ENCODE measurements at places on chromosomes 11 and 22.

- DNase-seq, result no peak
Observed at GRCh38 chr22:47129902-47130635, 367.6 kb downstream of the TBC1D22A start.

GRCh38 chr11:27700351-27701301, at the start of gene BDNF:
Gene BDNF, minus strand, starts transcription at chr11:27700455. Its CDS starts 41,891 bp downstream, at chr11:27658564.
- peak; percentile 81 for DNase-seq

DNA sequence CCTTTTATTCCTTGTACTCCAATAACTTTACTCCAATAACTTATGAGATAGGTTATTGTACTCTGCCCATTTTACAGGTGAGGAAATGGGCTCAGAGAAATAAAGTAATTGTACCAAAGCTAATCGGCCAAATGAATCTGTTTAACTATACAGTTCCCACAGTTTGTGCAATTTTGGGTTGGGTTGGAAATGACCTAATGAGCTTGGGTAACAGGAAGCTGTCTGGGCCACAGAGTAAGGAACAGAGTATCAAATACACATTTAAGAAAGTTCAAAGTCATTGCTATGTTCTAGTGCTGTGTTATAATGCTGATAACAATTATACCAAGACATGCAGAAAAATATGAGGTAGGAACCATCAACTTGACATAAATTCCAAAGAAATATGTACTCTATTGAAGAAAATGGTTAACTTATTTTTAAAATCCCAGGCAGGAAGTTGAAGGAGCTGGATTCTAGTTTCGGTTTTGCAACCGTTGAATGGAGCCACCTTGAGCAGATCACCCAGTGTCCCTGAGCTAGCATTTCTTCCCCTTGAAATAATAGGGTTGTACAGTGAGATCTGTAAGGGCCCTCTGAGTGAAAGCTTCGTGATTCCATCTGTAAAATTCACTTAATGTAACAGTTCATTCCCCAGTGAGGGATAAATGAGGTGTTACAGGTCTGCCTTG, 360.9 kb upstream of the NARS2 start:
- no peak for DNase-seq

DNA sequence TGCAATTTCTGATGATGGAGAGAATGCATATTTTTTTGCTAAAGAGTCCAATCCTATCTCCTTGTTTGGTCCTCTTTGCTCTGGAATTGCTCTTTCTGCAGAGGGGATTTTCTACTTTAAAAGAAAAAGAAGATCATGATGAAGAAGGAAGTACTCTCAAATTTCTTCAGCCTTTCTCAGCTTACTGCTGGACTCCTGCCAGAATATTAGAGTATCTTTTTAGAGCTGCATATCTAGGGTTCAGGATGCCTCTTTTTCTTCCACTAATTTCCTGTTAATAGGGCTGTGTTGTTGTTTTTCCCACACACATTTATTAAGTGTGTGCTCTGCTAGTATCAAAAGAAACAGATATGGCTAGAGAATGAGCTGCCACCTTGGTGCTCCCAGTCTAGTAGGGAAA, 18.2 kb downstream of the UBASH3B start:
- DNase-seq, result no peak

DNA sequence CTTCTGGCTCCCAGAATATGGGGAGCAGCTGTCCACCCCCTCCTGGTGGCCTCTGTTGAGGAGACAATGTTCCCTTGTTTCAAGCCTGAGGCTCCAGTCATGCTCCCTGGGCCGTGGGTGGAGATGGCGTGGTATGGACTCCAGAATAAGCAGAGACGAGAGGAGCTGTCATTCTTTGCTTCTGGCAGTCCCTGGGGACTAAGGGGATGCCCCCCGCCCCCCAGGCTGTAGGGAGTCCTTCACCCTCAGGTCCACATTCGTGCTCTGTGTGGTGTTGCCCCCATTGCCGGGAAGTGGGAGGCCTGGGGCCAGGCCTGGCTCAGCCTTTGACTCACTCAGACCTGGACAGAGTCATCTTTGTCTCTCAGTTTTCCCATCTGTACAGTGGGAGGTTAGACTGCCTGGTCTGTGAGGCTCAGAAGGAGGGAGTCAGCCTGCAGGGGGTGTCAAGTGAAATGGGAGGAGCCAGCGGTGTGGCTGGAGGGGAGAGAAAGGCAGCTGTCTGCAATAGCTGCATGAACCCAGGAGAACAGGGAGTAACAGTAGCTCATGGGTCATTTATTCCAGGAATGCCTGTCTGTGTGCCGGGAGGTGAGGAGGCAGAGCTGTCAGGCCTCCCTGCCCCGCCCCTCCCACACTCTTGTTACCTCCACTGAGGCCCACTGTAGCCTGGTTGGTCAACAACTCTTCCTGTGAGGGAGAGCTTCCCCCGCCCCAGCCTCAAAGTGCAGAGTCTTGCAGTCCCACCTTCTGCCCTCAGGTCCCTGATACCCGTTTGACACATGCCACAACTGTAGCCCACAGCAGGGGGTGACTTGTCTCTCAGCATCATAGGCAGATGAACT, 6.3 kb downstream of the ARHGEF17 start:
- no peak for DNase-seq

DNA sequence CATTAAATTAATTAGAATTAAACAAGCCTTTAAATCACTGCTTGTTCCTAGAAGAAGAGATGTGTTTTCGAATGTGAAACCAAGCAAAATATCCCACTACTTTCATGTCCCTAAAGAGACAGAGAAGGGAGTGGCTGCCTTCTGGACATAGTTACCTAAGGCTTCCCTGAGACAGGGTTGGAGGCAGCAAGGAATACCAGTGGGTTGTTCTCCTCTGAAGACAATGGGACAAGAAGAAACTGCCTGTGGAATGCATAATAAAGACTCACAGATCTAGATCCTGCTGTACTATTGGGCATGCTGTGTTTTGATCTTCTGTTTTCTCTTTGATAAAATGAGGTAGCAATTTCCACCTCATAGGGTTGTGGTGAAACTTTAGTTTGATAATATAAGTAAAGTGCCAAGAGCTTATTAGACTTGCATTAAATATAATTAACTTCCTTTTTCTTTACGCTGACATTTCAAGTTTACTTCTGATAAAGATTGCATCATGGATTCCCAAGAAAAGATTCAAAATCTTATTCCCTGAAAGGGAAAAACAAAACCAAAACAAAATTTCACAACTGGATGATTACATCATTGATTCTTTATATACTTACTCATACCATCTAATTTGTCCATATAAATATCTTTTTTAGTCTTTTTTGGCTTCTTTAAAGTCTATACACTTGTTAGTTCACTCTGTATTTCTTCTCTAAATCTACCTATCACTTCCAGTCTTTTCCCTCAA, 621.3 kb downstream of the ETS1 start:
- DNase-seq, result no peak

- DNase-seq, result no peak
Observed at GRCh38 chr22:38432264-38432663, 22.7 kb downstream of the KCNJ4 start.

DNA sequence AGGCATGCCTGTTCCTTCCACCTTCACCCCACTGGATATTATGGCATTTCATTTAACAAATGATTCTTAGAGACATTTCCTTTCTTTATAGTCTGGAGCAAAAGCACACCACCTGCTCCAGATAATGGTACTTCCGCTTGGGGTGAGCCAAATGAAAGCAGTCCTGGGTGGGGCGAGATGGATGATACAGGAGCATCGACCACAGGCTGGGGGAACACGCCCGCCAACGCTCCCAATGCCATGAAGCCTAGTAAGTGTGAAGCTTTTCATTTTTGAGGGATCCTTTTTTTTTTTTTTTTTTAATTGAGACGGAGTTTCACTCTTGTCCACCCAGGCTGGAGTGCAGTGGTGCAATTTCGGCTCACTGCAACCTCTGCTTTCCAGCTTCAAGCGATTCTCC, 76.3 kb upstream of the ADSL start:
- DNase-seq, result no peak

- no peak for DNase-seq
Observed at GRCh38 chr11:6455070-6455469, 14.3 kb upstream of the HPX start.

- peak; percentile 87 for DNase-seq
Observed at GRCh38 chr11:22829231-22830081, at the start of gene SVIP. Gene SVIP, minus strand, starts transcription at chr11:22829801. Its CDS starts 53 bp downstream, at chr11:22829748.

- no peak for DNase-seq
Observed at GRCh38 chr11:125446279-125446678, 49.8 kb downstream of the FEZ1 start.

DNA sequence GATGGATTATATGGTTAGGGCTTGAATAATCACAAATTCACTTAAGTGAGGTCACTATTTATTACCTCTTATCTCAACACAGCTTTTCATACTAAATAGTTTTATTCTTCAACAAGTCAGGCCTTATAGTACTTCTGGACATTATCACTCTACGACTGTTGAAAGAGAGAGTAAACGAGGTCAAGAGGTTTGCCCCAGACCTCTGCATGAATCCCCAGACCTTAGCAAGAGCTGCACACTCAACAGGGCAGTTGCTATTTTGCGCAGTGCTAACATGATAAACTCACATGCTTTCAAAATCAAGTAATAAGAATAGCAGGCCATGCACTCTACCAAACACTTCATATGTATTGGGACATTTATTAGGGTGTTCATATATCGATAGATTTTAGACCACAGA, 60.5 kb downstream of the DDI1 start:
- no peak for DNase-seq

DNA sequence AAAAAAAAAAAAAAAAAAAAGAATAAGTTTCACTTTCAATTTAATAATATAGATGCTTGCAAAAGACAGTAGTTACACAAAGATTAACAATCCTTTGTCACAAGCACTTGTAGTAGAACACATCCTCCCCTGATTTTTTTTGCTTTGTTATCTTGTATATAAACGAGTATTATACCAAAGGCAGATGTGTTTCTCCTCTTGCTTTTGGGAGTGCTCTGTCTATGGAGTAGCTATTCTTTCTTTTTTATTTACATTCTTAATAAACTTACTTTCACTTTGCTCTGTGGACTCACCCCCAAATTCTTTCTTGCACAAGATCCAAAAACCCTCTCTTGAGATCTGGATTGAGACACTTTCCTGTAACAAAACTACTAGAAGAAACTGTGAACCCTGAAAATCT, 3.4 kb upstream of the MRPL16 start:
- no peak for DNase-seq

DNA sequence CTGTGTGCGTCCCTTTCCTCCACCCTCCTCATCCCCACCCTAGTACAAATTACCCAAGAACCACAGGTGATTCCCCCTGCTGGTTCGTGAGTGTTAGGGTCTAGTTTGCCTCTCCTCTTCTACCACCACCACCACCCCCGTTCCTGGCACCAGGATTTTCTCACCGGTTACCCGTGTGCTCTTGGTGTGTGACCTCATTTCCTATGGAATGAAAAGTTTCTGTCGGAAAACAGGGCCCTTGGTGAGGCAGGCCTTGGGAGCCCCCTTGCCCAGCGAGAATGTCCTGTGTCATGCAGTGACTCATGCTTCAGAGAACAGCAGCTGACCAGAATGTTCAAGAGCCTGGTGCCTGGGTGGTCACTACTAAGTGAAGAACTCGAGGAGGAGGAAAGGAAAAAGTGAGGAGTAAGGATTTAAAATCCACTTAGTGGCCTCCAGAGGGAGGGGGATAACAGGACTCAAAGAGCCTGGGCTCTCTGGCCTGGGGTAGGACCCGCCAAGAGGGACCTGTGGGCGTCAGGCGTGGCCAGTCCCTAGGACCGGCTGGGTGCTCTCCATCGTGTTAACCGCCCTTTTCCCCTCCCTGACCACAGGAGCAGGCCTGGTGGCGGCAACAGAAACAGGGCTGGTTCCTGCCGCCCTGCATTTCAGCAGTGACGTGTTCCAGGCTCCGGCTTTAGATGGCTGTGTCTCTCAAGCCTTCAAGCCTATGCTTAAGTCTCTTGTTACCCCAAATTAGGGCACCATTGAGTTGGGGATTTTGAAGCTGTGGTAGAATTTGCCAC, 30.2 kb downstream of the C22orf31 start:
- no peak for DNase-seq

DNA sequence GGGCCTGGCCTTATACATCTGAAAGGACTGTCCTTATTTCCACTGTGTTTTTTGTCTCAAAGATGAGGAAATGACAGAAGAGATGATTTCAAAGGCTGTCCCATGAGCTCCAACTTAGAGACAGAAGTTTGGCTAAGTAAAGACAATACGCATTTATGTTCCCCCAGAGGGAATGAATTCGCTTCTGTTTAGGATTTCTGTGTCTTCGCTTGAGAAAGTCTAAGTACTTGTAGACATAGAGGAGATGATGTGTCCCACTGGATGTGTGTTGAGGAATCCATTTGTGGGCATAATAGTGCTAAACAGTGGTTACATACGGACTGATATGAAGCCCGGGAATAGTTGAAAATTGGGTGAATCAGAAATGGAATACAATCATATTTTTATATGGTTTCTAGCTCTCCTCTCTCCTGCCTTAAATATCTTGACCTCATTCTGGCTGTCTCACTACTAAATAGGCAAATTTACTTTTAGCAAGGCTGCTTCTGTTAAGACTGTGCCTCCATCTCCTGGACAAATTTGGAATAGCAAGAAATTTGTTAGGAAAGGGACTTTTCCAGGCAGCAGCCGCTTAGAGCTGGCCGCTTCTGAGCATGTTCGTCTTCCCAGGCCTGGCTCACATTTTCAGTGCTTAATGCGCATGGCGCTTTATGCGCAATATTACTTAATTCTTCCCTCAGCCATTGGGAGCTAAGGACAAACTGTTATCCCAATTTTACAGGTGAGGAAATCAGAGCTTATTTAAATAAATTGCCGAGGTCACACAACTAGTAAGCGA, 1.9 kb upstream of the PEX26 start:
- peak; percentile 84 for DNase-seq

DNA sequence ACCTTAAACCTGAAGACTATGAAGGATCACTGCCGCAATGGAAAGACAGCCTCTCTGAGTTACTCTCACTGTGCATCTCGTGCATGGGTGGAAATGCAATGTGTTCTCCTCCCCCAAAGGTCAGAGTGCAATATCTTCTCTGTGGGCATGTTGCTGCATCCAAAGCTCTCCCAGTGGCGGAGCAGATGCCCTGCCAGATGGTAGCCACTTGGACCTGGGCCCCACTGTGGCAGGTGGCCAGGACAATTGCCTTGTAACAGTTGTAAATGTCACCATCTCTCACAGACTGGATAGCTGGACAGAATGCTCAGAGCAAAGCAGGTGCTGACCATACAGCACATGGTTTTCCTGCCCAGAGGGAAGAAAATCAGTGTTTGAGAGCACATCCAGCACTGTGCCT, 542.0 kb downstream of the FAM181B start:
- peak; percentile 22 for DNase-seq

GRCh38 chr11:72411623-72412419, 22.5 kb downstream of the CLPB start:
- DNase-seq, result peak; percentile 60

DNA sequence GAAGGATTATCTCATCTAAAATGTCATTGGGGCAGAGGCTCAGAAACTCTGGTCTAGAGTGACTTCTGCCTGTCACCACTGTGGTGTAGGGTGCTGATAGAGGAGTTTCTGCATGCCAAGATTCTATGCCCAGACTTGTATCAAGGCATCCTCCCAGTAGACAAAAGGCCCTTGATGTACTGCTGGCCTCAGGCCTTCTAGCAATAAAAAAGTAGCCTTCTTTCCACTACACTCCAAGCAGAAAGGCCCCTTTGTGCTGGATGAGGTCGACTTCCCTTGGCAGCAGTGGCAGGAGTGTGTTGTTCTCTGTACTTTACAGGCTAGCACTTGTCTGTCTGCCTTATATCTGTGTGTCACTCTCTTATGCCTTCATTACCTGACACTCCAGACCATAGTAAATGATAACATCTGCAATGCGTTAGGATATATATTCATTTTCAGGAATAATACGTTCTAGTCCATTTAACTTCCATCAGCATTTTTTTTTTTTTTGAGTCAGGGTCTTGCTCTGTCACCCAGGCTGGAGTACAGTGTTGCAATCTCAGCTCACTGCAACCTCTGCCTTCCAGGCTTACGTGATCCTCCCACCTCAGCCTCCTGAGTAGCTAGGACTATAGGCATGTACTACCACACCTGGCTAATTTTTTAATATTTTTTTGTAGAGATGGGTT, 49.5 kb upstream of the RRM1 start:
- peak; percentile 4 for DNase-seq

Measured in retina (tissue), 1 donor.